ENCODE measurements at places on chromosomes 3 and 15.

- DNase-seq: no peak
Measured at GRCh38 chr15:60328852-60329443, 68.8 kb downstream of the ANXA2 start.

- DNase-seq: no peak
Measured at GRCh38 chr3:9784965-9785364, 7.3 kb downstream of the TADA3 start.

GRCh38 chr3:99418209-99418635, 220.2 kb upstream of the COL8A1 start:
- no peak for DNase-seq

DNA sequence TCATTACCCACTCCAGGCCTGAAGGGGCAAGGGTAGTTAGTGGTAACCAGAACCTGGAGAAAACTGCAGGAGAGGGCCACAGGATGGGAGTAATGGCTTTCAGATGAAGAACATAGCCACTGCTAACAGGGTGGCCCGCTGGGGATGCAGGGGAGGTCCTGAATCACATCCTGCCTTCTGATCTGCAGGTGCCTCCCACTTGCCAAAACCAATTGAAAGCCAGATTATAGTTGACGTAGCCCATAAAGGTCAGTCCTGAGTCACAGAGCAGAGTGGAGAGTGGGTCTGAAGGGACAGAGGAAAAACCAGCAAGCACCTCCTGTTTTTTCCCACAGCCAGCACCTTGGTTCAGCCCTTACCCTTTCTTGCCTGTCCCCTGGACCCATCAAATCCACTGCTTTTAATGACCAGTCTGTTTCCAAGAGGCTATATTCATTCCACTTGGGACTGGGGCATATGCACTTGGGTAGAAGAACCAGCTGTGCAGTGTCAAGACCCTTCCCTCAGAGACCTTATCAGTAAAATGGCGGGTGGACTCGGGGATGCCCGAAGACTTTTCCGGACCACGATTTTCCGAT, 646 bp upstream of the SLC35G2 start:
- DNase-seq: no peak

DNA sequence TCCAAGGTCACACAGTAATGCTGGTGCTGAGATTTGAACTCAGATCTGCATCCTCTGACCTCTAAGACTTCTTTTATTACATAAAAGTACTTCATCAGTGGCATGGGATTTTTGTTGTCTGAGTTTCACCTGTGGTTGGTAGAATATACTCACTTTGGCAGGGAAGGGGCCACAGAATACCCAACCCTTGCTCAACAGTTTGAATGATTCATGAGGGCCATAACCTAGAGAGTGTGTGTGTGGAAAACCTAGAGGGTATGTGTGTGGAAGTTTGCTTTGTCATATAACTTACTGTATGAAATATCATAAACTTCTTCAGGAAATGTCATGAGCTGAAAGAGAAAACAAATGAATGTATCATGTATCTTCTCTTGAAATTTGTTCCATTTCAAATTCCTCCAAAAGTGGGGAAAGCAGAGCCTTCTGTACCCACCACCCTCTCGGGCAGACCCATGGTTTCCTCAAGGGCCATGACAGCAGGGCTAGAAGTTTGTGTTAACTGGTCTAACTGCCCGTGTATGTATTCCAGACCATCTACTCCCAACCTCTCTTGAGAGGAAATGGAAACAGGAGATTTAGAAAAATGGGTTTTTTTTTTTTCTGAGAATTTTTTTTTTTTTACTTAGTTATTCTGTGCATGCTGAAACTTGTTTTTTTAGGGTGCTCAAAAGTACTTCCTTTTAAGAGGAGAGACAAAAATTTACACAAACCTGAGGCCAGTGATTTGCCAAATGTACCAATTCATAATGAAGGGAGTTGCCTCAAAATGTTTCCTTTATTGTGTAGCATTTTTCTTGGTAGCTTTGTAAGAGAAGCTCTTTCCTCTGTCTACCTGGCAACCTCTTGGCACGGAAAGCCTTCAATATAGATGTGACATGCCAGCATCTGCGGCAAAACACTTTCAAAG, 127.0 kb downstream of the TPRG1 start:
- no peak for DNase-seq

DNA sequence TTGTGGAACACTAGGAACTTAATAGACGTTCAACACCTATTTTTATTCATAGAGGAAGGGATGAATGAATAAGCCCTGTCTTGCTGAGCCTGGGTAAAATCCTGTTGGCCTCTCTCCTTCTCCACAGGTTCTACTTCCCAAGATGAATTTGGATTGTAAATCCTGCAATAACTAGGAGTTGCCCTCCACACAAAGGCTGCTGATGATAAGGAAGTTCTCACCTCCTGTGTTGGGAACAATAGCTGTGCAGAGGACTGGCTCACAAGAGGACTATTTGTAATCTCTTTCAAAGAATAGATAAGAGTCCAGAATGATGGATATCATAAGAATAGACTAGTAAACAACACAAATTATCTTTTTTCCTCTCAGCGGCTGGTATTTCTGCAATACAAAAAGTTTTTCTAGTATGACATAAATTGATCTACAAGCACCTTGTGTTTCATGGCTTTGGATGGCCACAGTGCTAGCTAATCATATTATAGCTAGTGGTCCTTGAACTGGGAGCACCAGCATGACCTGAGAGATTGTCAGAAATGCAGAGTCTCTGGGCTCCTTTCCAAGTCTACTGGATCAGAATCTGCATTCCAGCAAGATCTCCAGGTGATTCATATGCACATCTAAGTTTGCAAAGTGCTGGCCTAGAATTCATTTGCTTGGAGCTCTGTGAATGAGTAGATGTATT, 28.1 kb upstream of the COL6A6 start:
- no peak for DNase-seq

GRCh38 chr15:74174219-74174957, 878 bp downstream of the ISLR start:
- peak; percentile 70 for DNase-seq

DNA sequence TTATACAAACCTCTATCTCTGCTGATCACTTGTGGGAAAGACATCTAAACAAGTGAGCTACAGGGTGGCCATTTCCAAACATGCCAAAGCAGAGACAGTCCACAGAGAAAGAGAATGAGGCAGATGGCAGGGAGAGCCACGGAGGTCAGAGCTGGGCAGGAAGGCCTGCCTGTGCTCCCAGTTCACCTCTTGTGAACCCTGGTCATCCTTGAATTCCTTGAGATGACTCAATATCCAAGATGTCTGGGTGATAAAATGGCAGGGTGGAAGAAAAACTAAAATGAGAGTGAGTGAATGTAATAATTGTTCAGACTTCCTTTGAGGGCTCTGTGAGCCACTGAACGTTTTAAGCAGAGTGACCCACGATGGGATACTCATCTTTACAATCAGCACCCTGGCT, 104.8 kb downstream of the PLCH1 start:
- no peak for DNase-seq

DNA sequence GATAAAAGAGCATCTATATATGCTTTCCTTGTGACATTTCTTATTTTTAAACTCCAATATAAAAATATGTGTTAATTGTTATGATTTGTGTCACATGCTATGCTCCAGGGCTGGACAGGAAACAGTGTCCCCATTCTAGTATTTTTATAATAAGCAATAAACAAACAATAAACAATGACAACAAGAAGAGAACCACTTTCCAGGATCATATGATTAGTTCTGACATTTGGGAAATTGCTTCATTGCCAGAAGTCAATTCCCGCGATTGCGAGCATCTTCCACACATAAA, 260.9 kb downstream of the FHIT start:
- no peak for DNase-seq

DNA sequence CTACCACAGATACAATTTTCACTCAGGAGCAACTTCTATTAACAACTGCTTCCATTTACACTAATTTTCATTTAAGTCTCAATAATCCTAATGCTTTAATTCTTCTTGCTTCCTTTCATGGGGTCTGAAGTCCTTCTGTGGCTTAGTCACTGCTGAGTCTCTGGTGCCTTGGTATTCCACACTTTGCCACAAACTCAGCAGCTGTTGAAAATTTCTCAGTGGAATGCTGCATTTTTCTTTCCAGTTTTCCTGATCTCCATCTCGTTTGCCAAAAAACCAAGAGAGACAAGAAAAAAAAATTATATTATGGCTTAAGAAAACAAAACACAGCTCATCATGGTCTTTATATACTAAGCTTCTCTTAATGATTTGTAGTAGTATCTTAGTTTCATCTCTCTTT, 269.2 kb upstream of the AZI2 start:
- DNase-seq: no peak

DNA sequence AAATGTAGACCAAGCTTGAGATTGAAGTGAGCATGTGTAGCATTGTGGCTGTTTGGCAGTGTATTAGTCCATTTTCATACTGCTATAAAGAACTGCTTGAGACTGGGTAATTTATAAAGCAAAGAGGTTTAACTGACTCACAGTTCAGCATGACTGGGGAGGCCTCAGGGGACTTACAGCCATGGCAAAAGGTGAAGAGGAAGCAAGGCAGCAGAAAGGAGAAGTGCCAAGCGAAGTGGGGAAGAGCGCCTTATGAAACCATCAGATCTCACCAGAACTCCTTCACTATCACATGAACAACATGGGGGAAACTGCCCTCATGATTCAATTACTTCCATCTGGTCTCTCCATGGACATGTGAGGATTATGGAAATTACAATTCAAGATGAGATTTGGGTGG, 8.6 kb upstream of the CERS3 start:
- DNase-seq: no peak

DNA sequence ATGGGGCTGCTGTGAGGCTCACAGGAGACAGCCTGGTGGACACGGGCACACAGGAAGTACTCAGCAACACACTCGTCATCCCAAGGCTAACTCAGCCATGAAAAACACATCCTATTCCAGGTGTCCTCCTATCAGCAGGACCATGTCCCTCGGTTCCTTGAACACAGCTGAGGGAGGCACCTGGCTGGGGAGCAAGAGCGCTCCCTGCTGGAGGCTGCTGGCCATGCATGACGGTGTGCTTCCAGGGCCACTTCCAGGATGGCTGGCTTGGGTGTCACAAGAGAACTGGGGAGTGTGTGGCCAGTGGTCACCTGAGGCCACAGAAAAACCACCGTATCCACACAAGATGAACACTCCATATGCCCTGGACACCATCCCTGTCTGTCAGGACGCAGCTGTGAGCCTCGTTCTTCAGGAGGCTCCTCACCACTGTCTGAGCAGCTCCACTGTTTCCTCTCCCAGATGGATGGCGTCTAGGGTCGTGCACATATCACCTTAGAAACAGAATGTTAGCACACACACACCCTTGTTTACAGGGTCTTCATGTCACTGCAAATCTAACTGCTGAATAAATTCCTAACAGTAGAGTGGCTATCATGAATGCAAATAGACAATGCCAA, 31.0 kb downstream of the POC1A start:
- peak; percentile 98 for DNase-seq

- no peak for DNase-seq
Measured at GRCh38 chr15:81256916-81257315, 60.2 kb downstream of the IL16 start.

- DNase-seq: no peak
Measured at GRCh38 chr15:39472621-39473297, 108.1 kb upstream of the THBS1 start.

DNA sequence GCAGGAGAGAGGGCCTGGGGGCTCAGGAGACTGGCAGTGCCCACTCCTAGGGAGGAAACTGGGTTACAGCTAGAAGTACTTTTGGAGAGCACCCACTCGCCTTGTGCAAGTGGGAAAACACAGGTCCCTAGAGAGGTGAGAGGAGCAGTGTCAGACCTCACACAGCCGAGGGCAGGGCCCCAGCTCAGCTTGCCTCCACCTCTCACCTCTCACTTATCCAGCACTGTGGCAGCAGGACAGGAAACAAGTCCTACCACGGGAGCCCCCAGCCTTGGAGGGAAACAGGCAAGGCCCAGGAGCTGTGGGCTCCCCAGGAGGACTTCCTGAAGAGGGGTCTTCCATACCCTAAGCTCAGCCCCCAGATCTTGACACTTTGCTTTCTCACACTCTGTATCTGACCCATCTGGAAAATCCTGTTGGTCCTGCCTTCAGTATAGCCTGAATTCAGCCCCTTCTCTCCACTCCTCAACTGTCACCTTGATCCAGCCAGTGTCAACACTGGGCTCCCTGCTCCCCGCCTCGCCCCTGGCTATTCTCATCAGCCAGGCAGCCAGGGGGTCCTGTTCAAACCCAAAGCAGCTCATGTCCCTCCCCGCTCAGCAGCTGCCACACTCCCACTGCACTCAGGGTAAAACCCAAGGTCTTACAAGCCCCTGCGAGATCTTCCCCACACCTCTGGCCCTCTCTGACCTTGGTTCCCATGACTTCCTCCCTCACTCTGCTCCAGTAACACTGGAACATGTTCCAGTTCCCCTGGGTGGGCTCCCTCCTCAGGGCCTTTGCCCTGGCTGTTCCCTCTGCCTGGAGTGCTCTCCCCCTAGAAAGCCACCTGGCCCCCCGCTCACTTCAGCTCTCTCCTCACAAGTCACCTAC, 870 bp upstream of the TMEM40 start:
- DNase-seq: no peak

DNA sequence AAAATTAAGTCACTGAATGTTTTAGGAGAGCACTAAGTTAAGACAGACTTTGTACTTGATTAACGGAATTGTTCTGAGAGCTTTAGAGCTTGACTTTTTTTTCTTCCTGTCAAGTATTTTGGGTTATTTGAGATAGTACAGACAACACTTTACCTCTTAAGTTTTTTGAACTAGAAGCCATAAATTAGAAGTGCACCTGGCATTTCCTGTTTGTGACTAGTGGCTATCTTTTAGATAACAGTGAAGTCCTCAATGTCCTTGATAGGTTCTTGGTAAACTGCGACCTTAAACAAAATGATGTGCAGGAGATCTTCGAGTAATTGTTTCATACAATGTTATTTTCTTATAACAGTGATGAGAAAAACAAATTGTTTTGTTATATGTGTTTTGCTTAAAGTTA, 213.9 kb downstream of the TP63 start:
- no peak for DNase-seq

GRCh38 chr3:50233176-50233575, 2.8 kb upstream of the GNAI2 start:
- no peak for DNase-seq

DNA sequence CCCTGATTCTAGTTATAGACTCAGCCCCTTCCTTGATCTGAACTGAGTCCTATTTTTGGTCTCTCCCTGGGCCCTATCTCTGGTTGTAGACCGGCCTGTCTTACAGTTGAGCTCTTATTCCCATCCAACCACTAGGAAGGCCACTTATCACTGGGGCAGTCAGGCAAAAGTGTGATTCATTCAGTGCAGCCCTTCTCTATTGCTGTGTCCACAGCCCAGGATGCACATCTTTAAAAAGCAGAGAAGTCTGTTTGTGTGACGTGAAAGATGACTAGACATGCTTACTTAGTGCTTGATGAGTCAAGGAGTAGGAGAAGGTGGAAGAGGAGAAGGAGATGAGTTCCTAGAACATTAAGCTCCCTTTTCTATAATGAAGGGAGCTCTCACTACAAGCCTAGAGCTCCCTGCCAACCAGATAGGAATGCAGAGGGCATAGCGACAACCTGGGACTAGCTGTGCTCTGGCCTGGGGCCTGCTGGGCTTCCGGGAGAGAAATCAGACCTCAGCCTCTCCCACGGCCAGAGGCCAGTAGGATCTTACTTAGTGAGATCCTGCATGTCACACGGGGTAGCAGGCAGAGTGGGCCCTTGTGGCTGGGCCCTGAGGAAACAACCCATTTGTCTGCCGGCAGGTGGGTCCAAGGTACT, 25.7 kb downstream of the INSYN1 start:
- DNase-seq: no peak

GRCh38 chr3:32603064-32603463, 32.4 kb upstream of the DYNC1LI1 start:
- no peak for DNase-seq

- peak; percentile 70 for DNase-seq
Measured at GRCh38 chr15:101492766-101493692, 3.5 kb upstream of the PCSK6 start.

- DNase-seq: no peak
Measured at GRCh38 chr3:128281056-128281455, 127.8 kb downstream of the EEFSEC start.

- DNase-seq: no peak
Measured at GRCh38 chr15:101126618-101127505, 125.0 kb downstream of the CHSY1 start.

Data from posterior cingulate gyrus (tissue), 11 donors.